Inflammatory macrophage (primary cell): ENCODE measurements at places on chromosomes 3 and 15.
A peak's percentile ranks its signal among the peaks of the same experiment; 100 is the strongest.

DNA sequence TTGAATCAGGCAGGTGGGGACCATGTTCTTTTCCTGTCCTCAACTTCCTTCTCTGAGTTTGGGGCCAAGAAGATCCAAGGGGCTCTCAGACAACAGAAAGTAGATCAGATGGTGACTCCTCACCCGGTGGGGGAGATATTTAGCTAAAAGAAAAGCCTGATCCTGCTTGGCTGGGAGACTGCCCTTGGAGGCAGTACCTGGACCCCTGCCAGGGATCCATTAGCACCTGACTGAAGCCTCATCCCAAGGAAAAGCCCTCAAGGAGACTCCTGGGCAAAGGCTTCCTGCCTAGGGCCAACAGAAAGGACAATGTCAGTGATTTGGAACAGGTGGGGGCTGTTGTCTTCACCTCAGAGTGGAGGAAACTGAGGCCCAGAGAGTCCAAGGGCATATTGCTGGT is 33.5 kb upstream of the HHATL start:
- no peak for DNase-seq

GRCh38 chr15:42724276-42724675 is 12.7 kb downstream of the CDAN1 start:
- no peak for DNase-seq

- DNase-seq, result no peak
Measured at GRCh38 chr3:29488922-29489321, 208.1 kb downstream of the RBMS3 start.

GRCh38 chr3:144032531-144033239 is 61.1 kb downstream of the DIPK2A start:
- no peak for DNase-seq

DNA sequence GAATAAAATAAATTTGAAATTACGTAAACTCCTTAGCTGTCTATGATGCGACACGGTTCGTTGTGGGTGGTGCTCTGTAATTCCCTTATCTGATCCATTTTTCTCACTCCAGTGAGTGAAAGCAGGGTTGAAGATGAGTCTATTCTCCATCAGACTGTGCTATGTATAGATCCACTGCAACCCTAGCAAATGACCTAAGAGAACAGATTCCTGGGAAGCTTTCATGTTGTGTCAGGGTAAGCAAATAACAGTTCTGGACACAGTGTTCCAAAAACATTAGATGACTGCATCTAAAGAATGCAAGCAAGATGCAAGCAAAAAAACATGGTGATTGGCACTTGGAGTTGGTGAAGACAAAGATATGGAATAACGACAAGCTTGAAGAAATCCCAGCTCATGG is 239.3 kb downstream of the SLC9A9 start:
- DNase-seq, result no peak

GRCh38 chr3:126939338-126939718 is 43.6 kb upstream of the PLXNA1 start:
- DNase-seq, result no peak

DNA sequence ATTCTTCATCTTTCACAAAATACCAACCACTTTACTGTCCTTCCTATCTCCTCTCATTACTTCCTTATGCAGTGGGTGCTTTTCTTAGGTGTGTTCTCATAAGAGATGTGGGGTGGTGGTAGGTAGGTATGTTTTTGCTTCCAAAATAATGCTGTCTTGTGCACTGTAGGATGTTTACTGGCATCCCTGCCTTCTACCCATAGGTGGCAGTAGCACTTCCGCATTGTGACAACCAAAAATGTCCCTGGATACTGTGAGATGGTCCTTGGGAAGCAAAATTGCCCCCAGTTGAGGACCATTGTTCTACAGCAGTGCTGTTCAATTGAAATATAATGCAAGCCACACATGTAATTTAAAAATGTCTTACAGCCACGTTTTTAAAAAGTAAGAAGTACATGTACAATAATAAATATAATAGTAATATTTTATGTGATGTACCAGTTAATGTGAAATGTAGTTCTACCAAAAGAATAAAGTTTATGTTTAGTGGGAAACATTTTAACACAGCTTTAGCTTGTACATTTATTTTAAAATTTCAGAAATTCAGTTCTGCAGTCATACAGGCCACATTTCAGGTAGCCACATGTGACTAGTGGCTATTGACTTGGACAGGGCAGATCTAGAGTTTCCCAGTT is 75.2 kb downstream of the NEO1 start:
- DNase-seq, result peak; percentile 39

GRCh38 chr15:68578175-68578979 is 416 bp upstream of the CORO2B start:
- DNase-seq, result peak; percentile 72

- DNase-seq, result no peak
Measured at GRCh38 chr15:90097475-90097874, 4.8 kb downstream of the IDH2 start.

GRCh38 chr3:188468662-188469061 is 314.7 kb downstream of the LPP start:
- DNase-seq, result peak; percentile 68
